ENCODE measurements at places on chromosomes 7 and 10. TPM values are rescaled to one million over a fixed set of nuclear protein-coding genes. Genes with fewer than 3 reads are reported as not detected.

The HOXA6 gene
- total RNA-seq, result 1.2 TPM

The SRRM3 gene
- total RNA-seq, result 0.74 TPM

The HGF gene
- total RNA-seq, result not detected

The EN2 gene
- total RNA-seq, result not detected

The KCND2 gene
- total RNA-seq, result 0.72 TPM

The AP1S1 gene
- total RNA-seq, result 227 TPM

The ZNF862 gene
- 42.4 TPM for total RNA-seq

The PNLIPRP1 gene
- not detected for total RNA-seq

The COL26A1 gene
- total RNA-seq, result 0.20 TPM

The PNLIPRP2 gene
- total RNA-seq, result not detected

The EXOC4 gene
- total RNA-seq, result 88.5 TPM

The PLOD3 gene
- total RNA-seq, result 93.2 TPM

The CCDC172 gene
- total RNA-seq, result not detected

The AQP1 gene
- 4.8 TPM for total RNA-seq

The ZNF511 gene
- total RNA-seq, result 40.1 TPM

The FKBP6 gene
- total RNA-seq, result not detected

The OR2A7 gene
- 6.0 TPM for total RNA-seq

The A1CF gene
- not detected for total RNA-seq

The LYZL2 gene
- not detected for total RNA-seq

The EBLN1 gene
- total RNA-seq, result not detected

The OR2A1 gene
- total RNA-seq, result not detected

The GPR37 gene
- 1.8 TPM for total RNA-seq

The COX19 gene
- 28.9 TPM for total RNA-seq

The TRIM74 gene
- total RNA-seq, result 2.6 TPM
